ENCODE measurements at places on chromosomes 3 and 15.

DNA sequence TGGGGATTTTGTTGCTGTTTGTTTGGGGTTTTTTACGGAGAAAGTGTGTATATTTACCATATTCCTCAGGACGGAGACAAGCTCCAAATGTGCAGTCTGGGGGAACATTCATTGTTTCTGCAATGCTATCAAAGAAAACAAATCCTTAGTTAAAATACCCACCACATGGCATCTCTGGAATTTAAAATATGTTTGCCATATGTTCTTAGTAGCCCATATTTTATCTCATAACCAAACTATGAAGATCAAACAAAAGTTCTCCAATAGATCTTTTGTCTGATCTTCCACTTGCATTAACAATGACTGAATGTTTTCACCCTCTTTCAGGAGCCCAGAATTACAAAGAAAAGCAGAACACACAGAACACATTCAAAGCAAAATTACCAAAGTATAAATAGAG, 35.3 kb downstream of the EFHB start:
- DNase-seq, result no peak

DNA sequence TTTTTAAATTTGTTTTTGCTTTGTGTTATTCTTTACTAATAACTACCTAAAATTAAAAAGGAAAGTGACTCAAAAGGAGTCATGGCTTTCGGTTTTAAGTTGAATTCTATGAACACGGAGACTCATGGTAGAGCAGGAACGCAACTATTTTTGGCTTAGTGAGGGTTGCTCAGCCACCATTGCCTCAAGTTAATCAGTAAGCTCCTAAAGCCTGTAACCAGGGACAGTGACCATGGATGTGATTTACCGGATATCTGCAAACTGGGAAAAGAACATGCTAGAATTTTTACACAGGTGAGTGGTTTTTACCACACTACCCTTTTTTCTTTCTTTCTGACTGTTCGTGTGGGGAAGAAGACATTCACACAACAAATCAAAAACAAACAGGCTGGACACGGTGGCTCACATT, 11.8 kb downstream of the SLC12A8 start:
- DNase-seq, result no peak

- no peak for DNase-seq
These were observed 28.6 kb downstream of the TASOR start for GRCh38 chr3:56654460-56654859.

DNA sequence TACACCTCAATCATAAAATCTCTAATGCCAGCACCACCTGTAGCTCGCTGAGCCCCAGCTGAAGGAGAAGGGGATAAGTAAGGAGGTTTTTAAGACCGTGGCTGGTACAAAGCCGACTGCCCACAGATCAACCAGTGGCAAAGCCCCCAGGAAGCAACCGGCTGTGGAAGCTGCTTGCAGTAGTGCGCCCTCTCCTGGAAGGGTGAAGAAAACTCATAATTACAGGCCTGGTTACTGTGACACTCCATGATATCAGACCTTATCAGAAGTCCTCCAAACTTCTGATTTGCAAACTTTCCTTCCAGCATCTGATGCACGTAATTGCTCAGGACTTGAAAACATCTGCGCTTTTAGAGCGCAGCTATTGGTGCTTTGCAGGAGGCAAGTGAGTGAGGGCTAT, 63.1 kb upstream of the MCTP2 start:
- DNase-seq, result no peak

DNA sequence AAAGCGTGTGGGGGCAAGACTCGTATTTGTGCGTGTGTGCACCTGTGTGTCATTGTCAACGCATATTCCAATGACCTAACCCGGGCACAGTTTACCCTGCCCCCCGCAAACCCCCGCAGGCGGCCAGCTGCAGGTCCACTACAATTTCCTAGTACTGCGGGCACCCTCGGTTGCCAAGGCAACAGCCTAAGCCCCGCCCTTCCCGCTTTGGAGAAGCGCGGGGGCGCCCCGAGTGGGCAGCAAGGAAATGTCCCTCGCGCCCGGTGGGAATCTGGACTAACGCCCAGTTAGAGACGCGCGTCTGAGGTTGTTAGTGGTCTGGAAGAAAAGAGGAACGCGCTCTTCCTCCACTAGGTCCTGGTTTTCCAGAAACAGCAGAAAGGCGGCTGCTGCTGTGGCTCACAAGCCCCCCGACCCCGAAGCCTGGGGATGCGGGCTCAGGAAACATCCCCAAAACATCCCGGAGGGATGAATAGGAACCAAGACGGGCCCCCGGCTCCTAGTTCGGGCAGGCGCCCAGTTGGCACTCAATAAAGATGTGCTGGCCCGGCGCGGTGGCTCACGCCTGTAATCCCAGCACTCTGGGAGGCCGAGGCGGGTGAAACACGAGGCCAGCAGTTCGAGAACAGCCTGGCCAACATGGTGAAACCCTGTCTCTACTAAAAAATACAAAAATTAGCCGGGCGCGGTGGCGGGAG, 1.1 kb downstream of the ABHD14A start:
- DNase-seq, result no peak

Measured in GF-D8 (cell line).